A549 treated with CORT108297 at 1 μM for 4 hours (cell line): ENCODE measurements at places on chromosomes 3 and 15. TPM values are rescaled to one million over a fixed set of nuclear protein-coding genes. Genes with fewer than 3 reads are reported as not detected.

Gene RAB6B
- total RNA-seq, result 0.96 to 2.7 TPM (median 2.0 TPM) in 5 replicates

Gene BFSP2
- not detected in 5 replicates for total RNA-seq

Gene VIPR1
- 0.54 to 0.91 TPM (median 0.63 TPM) in 5 replicates for total RNA-seq

Gene CACNA2D3
- 0.02 to 0.09 TPM (median 0.07 TPM) in 4 of 5 replicates, not detected in the other for total RNA-seq

Gene TMEM207
- not detected in 5 replicates for total RNA-seq

Gene TM6SF1
- total RNA-seq, result 0.07 to 0.38 TPM (median 0.08 TPM) in 3 of 5 replicates, not detected in the others

Gene TM4SF1
- total RNA-seq, result 1,236 to 1,908 TPM (median 1,489 TPM) in 5 replicates

Gene LRRC2
- not detected in 5 replicates for total RNA-seq

Gene GPR149
- not detected in 5 replicates for total RNA-seq

Gene SNRPN
- 97.1 to 106 TPM (median 103 TPM) in 5 replicates for total RNA-seq

Gene CHRNA7
- total RNA-seq, result 2.4 to 4.8 TPM (median 4.2 TPM) in 5 replicates

Gene MUC4
- total RNA-seq, result 0.02 to 0.04 TPM in 2 of 5 replicates, not detected in the others

Gene ECE2
- not detected in 5 replicates for total RNA-seq
